ENCODE measurements at places on chromosomes 12 and 14.
A peak's percentile ranks its signal among the peaks of the same experiment; 100 is the strongest.

DNA sequence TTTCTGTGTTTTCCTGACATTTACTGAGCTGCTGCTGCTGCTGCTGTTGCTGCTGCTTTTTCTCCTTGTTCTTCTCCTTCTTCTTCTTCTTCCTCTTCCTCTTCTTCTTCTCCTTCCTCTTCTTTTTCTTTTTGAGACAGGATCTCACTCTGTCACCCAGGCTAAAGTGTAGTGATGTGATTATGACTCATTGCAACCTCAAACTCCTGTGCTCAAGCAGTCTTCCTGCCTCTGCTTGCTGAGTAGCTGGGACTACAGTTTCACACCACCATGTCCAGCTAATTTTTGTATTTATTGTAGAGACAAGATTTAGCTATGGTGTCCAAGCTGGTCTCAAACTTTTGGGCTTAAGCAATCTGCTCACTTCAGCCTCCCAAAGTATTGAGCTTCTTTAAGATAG, 95.8 kb downstream of the TMTC3 start:
- DNase-seq: no peak

DNA sequence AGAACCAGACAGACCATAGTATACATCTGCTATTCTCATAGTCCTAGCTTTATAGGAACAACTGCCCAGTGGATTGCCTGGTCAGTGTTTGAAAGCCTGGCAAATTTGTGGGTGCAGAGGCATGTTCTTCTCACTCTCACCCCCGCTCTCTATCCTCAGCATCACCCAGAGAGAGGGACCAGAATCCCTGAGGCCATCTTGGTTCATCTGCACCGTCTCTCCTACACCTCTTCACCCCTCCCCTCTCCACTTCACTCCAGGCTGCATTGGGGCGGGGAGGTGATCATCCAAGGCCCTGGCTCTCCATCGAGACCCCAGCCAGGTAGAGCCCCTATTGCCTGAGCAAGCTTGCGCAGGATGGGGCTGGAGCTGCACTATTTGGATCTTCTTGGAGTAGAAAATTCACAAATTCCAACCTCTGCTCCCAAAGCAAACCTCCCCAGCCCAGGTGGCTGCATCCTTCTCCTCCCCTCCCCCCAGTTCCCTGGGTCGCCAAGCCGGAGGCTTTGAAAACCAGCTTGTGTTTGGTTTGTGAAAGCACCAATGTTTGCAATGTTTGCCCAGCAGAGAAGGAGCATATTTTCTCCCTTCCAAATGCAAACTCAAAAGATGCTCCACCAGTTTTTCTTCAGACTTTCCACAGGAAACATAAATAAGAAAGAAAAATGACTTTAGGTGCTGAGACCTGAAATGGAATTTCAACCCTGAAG, 18.6 kb upstream of the COL2A1 start:
- DNase-seq: peak; percentile 15

DNA sequence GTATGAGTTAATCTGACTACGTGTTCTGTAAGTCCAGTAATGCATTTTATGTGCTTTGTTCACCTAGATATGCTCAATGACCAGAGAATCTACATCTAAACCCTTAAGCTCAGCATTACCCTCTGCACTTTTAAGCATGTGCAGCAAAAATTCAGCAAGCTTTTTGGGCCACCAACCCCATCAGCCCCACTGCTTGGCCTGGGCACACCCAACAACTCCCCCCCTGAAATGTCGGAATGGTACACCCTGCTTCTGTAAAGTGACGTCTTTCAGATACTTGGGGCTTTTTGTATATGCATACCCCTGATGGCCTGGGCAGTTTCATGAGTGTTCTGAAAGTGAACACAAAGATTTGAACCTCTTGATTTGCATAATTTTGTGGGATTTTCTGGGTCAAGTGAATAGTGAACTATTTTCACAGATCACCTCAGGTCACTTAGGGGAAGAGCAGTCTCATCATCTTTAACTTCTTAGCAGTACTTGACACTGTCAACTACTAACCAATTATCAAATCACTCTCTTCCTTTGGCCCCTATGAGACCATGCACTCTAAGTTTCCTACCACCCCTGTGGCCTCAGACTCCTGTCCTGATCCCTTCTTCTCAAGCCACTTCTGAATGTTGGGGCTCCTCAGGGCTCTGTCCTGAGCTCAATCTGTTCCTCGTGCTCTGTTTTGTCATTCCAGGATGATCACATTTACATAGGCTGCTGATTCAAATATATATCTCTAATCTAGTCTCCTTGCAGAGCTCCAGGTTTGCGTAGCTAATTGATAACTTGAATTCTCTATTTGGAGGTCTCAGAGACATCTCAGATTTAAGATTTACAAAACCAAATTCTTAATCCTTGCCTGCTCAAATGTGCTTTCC, 36.3 kb upstream of the PPM1A start:
- no peak for DNase-seq

DNA sequence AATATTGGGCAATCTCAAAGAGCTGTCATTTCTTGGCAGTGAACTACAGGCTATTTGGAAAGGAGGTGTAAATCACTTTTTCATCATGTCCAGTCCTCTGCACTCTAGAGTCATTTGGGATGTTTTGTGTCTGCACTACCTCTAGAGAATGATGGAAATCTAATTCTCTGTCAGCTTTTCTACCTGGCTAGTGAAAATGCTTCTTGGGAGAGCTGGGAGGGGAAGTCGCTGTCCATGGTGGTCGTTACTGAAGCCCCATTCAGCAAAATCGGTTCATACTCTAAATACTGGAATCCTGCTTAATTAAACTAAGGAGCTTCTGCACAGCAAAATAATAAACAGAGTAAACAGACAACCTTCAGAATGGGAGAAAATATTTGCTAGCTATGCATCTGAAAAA, 251.8 kb downstream of the APAF1 start:
- no peak for DNase-seq

- DNase-seq: peak; percentile 51
Measured at GRCh38 chr12:62722971-62723680, 211.8 kb downstream of the PPM1H start.

GRCh38 chr14:74216671-74217070, 22.6 kb upstream of the VSX2 start:
- no peak for DNase-seq
